ENCODE measurements at places on chromosomes 3 and 15. TPM values are rescaled to one million over a fixed set of nuclear protein-coding genes. Genes with fewer than 3 reads are reported as not detected.

The GABRB3 gene
- total RNA-seq, result 0.94 TPM

- H3K27ac ChIP-seq, result no peak overlapping the region
- H3K4me1 ChIP-seq, result no peaks in the 10 kb centered on the region
- no peaks in the 10 kb centered on the region for H3K27me3 ChIP-seq
- no peak for DNase-seq
- no peak overlapping the region for H3K4me3 ChIP-seq
- no peaks in the 10 kb centered on the region for H3K36me3 ChIP-seq
These were observed 761.7 kb upstream of the SEMA6D start for GRCh38 chr15:46955576-46955975.

DNA sequence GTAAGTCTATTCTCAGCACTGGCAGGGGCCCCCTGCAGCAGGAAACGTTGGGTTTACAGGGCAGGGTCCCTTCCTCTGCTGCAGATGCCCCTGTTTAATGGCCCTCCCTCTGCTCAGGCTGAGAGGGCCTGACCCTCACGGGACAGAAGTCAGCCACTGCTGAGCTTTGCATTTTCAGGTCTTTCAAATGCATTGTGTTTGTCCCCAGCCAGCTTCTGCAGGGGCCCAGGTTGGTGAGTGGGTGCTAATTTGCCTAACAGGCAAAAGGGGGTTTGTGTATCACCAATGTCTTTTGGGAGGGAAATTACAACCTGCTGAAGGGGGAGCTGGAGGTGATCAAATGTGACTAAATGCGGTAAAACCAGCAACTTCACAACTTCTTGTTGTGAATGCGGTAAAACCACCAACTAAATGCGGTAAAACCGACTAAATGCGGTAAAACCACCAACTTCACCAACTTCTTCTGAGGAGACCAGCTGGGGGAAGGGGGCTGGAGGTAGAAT is 44.8 kb upstream of the UBE2E1 start:
- H3K4me3 ChIP-seq, result no peak overlapping the region
- H3K27ac ChIP-seq, result no peak overlapping the region
- H3K36me3 ChIP-seq, result no peaks in the 10 kb centered on the region
- DNase-seq, result no peak

DNA sequence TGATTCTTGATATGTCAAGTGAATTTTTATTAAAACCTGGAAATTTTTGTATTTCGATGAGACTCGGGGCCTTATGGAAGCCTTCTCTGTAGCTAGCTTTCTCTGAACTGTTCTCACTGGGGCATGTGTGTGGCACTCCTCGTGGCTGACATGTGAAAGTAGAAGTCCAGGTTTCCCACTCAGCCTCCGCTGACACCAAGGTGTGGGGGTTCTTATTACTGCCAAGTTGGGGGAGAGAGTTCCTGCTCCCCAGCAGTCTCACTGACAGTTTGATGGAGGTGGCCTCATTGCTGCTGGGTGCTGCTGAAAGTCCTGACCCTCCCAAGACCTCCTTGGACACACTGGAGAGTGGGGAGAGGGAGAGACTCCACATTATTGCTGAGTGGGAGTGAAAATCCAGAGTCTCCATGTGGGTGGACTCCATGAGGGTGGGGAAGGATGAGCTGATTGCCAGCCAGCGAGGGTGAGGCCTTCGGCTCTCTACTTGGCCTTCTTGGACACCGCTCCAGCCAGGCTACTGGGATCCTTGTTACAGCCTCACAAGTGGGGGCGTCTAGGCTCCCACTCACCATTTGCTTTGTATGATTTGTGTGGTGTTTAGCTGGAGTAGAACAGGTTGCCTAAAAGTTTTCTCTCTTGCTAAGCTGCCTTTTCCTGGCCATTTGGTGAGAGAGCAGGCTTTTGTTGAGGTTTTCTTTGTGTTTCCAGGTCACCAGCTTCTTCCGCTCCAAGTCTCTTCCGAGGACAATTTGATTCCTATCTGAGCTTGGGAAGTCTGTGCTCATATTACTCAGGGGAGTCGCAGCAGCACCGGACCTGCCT is 64.1 kb downstream of the LSM3 start:
- no peaks in the 10 kb centered on the region for H3K36me3 ChIP-seq
- no peak overlapping the region for H3K4me3 ChIP-seq
- H3K27me3 ChIP-seq, result no peaks in the 10 kb centered on the region
- no peak overlapping the region for H3K27ac ChIP-seq

- DNase-seq, result no peak
- H3K4me3 ChIP-seq, result no peak overlapping the region
- H3K4me1 ChIP-seq, result no peaks in the 10 kb centered on the region
- no peaks in the 10 kb centered on the region for H3K36me3 ChIP-seq
- no peaks in the 10 kb centered on the region for H3K27me3 ChIP-seq
- no peak overlapping the region for H3K27ac ChIP-seq
These were observed 397.2 kb downstream of the GAP43 start for GRCh38 chr3:116020495-116020894.

DNA sequence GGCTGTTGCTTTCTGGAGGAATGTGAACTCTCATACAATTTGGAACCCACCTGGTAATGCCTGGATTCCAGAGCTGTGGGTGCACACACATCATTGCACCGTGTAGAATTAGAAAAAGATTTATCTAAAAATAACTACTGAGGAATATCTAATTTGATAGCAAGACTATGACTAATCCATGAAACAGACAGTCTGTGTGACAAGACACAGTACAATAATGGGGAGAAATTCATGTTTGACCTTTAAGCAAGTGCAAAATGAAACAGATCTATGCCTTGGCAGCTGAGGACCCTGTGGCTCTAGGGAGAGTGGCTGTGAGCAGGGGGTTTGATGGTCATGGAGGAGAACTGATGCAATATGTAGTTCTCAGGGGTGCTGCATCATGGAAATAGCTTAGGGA is 7.9 kb upstream of the DOCK3 start:
- H3K27me3 ChIP-seq, result no peaks in the 10 kb centered on the region
- H3K36me3 ChIP-seq, result no peaks in the 10 kb centered on the region
- H3K27ac ChIP-seq, result no peak overlapping the region
- no peak overlapping the region for H3K4me3 ChIP-seq

DNA sequence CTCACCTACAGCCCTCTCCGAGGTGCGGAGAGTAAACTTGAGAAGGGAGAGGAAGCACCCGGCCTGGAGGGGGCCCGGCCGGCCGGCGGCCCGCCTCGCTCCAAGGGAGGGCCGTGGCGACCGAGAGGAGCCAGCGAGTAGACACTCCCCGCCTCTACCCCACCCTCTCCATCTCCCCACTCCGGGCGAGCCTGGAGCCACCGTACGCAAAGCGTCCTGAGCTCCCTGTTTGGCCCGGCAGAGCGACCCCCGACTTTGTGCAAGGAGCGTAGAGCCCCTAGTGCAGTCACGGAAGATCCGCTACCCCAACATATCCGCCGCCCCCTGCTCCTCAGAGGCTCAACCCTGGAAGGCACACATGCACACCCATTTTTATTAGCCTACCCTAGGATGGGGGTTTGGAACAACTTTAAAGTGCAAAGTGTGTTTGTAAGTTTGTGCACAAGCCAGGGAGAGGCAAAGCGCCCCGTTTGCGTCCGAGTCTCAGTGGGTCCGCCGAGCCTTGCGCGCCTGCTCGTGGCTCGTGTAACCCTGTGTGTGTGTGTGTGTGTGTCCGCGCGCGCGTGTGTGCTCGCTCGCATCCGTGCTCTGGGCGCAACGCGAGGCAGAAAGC is 508 bp upstream of the SMAD6 start:
- H3K27me3 ChIP-seq, result no peaks in the 10 kb centered on the region
- peaks cover 49% of the 10 kb centered on the region for H3K4me1 ChIP-seq
- H3K4me3 ChIP-seq, result peak overlapping the region; percentile 82
- H3K27ac ChIP-seq, result peak overlapping the region; percentile 90

GRCh38 chr3:87320756-87321626 is 44.6 kb upstream of the POU1F1 start:
- H3K4me1 ChIP-seq, result no peaks in the 10 kb centered on the region
- no peak for DNase-seq
- no peak overlapping the region for H3K4me3 ChIP-seq
- no peak overlapping the region for H3K27ac ChIP-seq
- no peaks in the 10 kb centered on the region for H3K36me3 ChIP-seq
